Body of pancreas (tissue), 4 donors: ENCODE measurements at places on chromosomes 6 and 20.

- no peak for DNase-seq
Measured at GRCh38 chr6:101517632-101518031, 124.1 kb downstream of the GRIK2 start.

DNA sequence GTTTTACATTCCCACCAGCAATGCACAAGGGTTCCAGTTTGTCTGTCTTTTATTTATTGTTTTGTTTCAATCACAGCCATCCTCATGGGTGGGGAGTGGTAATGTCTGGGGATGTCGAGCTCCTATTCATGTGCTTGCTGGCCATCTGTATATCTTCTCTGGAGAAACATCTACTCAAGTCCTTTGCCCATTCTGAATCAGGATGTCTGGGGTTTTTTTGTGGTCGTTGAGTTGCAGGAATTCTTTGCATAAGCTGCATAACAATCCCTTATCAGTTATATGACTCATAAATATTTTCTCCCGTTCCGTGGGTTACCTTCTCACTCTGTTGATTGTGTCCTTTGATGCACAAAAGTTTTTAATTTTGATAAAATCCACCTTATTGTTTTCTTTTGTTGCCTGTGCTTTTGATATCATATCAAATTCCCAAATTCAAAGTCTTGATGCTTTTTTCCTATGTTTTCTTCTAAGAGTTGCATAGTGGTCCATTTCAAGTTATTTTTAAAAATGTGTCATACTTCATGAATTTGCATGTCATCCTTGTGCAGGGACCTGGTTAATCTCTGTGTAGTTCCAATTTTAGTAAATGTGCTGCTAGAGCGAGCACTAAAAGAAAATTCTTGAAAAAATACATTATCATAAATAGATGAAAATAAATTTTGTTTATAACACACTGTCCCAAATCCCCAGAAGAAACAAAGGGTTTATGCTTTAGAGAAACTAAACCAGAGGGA lies 54.9 kb upstream of the PDE10A start:
- no peak for DNase-seq

- peak; percentile 84 for DNase-seq
Measured at GRCh38 chr6:43170417-43170930, 595 bp upstream of the SRF start.

- no peak for DNase-seq
Measured at GRCh38 chr6:153167061-153167891, 36.2 kb upstream of the RGS17 start.

DNA sequence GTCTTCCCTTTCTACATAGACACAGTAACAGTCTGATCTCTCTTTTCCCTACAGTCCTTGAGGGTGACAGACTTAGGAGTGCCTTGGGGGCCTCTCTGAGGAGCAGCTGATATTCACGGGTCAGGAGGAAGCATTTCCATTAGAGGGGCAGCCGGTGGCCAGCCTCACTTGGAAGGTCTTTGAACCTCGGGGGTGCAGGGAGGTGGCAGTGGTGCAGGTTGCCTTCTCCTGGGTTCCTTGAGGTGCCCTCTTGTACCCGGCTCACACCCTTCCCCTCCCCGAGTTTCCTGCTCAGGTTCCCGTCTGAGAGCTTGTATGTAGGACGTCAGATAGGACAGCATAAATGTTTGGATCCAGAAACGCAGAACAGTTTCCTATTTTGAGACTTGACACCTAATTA lies 2.5 kb downstream of the RTEL1 start:
- DNase-seq: no peak

DNA sequence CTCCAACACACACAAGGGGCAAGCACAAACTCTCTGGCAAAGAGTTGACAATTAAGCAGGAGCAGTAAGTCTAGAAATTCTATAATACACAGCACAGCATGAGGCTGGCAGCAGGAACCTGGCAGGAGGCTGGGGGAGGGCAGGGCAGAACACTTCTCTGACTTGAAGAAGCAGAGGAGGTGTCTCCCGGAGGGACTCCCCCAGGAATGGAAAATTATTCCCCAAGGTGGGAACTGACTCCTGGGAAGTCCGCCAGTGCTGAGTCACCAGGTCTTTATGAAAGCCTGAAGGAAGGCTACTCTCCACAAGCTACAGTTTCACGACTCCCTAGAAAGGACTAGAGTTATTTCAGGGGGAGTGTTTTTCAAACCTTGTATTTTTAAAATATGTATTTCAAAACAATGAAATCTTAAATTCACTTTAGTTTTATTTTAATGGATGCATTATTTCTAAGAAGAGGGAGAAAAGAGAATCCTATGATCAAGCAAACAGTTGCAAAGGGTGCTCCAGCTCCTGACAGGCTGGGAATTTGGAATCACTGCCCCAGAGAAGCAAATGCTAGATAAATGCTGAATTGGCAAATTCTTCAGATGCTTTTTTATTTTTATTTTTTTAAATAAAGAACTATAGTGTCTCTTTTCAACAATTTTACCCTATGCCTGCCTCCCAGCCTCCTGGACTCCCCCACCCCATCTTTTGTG lies 192.8 kb downstream of the LY86 start:
- DNase-seq: peak; percentile 48

- no peak for DNase-seq
Measured at GRCh38 chr6:51161752-51162151, 343.1 kb downstream of the TFAP2B start.

GRCh38 chr6:113723182-113723581 lies 134.0 kb upstream of the MARCKS start:
- DNase-seq: no peak

GRCh38 chr6:167963589-167964057 lies 33.8 kb upstream of the KIF25 start:
- DNase-seq: no peak

DNA sequence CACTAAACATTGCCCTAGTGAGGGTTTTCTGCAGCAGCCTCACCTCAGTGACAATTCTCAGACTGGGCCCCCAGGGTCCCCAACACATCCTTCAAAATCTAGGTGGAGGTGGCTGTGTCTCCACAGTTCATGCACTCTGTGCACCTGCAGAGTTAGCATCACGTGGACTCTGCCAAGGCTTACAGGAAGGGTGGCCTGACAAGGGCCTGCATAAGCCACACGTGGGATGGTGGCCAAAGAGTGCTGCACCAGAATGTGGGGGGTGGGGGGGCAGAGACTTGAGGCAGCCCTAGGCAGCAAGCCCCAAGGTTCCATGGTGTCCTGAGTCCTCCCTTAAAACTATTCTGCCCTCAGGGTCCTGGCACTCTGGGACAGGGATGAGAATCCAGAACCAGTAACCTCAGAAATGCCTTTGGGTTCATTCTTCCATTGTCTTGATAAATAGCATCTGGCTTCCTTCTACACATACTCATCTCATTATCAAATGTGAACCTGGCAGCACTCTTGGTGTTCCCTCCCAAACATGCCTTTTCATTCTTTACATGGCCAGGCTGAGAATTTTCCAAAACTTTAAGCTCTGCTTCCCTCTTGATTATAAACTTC lies 1.6 kb upstream of the SERPINB1 start:
- no peak for DNase-seq

- DNase-seq: no peak
Measured at GRCh38 chr6:128979071-128979470, 96.1 kb downstream of the LAMA2 start.

DNA sequence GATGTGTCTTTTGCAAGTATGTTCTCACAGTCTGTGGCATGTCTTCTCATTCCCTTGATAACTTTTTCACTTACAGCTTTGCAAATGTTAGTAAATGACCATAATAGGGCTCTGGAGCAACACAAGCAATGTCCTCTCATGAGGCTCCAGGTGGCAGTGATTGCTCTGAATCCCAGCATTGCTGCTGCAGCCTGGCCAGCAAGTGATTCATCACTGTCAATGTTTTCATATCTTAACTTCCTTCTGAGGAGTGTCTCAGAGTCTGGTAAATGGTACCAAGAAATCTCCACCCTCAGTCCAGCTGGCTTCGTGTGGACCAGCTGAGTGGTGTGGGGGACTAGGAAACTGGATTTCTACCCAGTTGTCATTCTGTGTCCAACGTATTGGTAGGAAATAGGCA lies 139.6 kb downstream of the MYLK4 start:
- DNase-seq: peak; percentile 44

DNA sequence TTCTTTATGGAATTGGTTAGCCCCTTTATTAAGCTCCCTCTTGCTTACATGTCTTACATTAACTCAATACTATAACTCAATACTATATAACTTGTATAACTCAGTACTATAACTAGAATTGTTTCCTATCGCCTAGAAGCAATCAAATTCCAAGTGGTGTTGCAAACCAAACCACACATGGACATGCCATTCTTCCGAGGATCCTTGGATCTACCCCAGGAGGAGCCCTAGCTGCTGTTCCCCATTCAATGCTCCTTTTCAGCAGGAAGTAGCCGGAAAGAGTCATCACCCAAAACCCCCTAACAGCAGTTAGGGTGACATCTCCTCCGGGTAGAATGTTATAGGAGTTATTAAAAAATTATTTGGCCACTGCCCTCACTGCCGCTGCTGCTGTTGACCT lies 40.5 kb downstream of the PLN start:
- no peak for DNase-seq

DNA sequence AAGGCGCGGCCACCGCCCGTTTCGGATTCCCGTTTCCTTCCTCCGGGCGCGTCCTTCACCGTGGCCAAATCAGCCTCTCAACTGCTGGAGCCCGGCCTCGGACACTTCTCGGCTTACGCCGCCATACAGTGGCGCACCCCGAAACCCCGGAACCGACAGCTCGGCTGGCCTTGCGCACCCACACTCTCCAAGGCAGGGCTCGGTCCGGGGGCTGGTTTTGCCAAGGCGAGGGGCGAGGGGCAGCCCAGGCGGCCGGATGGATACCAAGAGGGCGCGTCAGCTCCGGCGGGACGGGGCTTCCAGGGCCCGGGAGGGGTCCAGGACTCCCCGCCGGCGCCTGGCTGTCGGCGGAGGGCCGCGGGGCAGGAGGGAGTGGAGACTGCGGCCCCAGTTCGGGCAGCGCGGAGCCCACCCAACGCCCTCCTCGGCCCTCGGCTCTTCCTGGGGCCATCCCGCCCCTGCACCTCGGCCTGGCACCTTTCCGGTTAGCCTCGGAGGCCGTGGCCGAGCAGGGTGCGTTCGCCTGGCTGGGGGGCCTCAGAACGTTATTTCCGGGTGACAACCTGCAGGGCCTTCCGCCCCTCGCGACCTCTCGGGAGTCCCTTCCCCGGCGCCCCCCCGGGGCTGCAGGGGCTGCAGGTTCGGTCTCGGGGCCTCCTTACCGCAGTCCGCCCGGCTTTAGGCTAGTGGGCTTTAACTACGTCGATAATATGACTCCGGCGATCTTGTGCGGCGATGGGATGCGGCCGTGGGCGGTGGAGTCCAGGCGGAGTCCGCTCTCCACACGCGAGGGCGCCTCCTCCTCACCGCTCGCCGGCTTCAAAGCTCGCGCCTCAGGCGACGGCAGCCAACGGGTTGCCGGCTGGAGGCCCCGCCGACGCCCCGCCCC lies 697 bp upstream of the CEP43 start:
- DNase-seq: peak; percentile 20

- DNase-seq: no peak
Measured at GRCh38 chr6:116611056-116611455, 5.2 kb upstream of the RSPH4A start.

- DNase-seq: no peak
Measured at GRCh38 chr6:7201444-7201731, 93.6 kb downstream of the RREB1 start.

DNA sequence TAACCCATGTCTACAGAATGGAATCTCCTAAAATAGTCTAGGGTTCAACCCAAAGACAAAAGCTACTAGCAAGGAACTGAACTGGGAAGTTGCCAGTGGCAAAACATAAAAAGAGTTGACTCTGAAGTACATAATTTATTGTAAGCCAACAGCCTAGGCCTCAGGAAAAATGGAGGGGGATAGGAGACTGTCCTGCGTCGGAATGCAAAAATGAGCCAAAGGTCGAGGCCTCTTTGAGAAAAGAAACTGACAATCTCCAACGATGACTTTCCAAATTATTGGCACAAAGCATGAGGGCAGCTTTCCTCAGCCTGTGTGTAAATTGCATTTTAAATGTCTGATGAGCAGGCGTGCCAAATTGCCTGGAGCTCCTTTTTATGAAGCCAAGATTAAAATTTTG lies 2.1 kb downstream of the COL12A1 start:
- DNase-seq: no peak
